ENCODE measurements at places on chromosomes 1 and 21. TPM values are rescaled to one million over a fixed set of nuclear protein-coding genes. Genes with fewer than 3 reads are reported as not detected.
A peak's percentile ranks its signal among the peaks of the same experiment; 100 is the strongest.

GRCh38 chr1:187928696-187929095, 1099.9 kb downstream of the PLA2G4A start:
- DNase-seq: no peak

GRCh38 chr1:203251466-203251865, 22.0 kb upstream of the CHIT1 start:
- DNase-seq: no peak

DNA sequence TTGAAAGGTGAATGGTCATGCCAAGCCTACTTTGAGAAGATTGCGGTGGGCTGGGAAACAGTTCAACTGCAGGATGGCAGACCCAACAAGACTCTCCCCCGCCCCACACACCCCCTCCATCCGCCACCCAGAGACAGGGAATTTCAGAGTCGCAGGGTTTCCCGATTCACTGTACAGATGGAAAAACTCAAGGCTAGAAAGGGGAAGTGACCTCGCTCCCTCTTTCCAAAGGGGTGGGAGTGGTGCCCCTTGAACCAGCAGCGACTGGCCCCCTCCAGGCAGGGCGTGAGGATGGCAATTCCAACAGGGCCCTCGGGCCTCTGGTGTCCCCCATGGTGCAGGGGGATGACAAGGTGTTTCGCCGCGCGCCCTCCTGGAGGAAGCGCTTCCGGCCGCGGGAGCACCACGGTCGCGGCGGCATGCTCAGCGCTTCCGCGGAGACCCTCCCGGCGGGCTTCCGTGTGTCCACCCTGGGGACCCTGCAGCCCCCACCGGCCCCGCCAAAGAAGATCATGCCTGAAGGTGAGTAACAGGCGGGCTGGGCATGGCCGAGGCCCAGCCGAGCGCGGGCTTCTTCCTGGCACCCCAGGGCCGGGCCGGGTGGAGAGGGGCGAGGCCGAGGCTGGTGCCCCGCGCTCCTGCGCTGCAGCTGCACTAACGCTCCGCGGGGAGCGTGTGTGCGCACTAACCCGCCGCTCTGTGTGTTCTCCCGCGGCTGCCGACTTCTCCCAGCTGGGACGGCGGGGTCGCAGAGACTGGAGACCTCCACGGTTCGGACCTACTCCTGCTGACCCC, 10.4 kb downstream of the MYOG start:
- DNase-seq: peak; percentile 28

DNA sequence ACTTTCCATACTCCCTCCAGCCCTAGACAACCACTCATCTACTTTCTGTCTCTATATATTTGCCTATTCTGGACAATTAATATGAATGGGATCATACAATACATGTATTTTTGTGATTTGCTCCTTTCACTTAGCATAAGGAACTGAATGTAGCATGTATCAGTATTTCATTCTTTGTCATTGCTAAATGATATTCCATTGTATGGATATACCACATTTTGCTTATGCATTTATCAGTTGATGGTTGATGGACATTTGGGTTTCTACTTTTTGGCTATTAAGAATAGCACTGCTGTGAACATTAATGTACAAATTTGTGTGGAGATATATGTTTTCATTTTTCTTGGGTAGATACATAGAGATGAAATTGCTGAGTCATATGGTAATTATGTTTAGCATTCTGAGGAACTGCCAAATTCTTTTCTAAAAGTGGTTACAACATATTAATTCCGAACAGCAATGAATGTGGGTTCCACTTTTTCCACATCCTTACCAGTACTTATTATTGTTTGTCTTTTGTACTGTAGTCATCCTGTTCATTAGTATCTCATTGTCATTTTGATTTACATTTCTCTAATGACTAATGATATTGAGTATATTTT, 121.0 kb downstream of the LRRC40 start:
- no peak for DNase-seq

- DNase-seq: no peak
Measured at GRCh38 chr1:42743317-42744147, 3.5 kb upstream of the CLDN19 start.

DNA sequence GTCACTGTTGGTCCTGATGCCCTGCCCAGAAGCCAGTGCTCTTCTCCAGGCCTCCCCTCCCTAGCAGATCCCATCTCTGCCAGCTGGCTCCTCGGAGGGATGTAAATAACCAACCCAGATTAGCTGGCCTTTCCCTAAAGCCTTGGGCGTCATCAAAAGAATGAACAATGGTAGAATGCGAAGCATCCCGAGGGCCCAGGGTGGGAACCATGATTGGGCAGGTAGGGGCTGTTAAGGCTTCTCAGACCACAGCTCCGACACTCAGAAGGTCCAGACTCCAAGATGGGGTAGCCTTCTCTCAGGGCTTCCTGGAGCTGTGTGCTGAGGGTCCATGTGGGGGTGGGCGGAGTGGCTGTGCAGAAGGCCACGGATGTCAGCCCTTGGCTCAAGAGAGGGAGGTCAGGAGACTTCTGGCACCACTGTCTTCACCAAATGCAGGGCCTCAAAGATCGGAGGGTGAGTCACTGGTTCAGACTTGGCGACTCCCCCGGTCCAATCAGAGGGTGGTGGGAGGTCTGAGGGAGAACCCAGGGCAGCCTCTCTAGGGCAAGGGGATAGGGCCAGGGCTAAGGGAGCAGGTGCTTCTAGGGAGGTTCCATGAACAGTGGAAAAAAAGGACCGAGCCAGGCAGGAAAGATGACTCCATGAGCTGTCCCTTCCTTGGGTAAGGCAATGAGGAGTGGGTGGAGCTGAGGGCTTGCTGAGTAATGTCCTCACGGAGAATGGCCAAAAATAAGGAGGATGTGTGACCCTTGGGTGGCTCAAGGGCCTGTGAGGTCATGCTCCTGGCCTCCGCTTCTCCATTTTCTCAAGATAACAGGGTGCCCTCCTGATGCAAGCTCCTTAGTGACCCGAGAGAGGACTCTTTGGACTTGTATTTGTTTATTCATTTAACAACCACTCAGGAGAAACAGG, 58.4 kb upstream of the EPS8L3 start:
- DNase-seq: no peak

DNA sequence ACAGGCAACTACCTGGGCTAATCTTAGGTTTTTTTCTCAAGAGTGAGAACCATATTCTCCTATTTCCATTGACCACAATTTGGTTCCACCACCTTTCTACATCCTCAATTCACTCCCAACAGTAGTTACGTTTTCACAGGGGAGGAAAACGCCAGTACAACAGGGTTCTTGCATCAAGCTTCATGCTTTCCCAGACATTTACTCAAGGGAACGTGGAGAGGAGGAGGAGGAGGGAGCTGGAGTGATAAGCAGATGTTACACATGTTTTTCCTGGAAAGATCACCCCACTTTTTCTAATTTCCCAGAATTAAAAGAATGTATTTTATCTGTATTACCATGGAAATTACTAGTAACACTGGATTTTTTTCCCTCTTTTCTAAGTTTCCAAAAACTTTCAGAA, 58.3 kb downstream of the RGS5 start:
- no peak for DNase-seq

GRCh38 chr1:200495901-200496300, 86.1 kb upstream of the ZNF281 start:
- no peak for DNase-seq

GRCh38 chr1:115219927-115220326, 118.1 kb downstream of the NGF start:
- no peak for DNase-seq

GRCh38 chr1:223243441-223244050, 100.5 kb upstream of the TLR5 start:
- DNase-seq: no peak

GRCh38 chr1:233673261-233673946, 59.5 kb downstream of the KCNK1 start:
- DNase-seq: no peak

GRCh38 chr1:56844545-56845136, 10.0 kb upstream of the C8A start:
- no peak for DNase-seq

GRCh38 chr1:20200966-20201365, 14.6 kb upstream of the PLA2G2C start:
- no peak for DNase-seq

GRCh38 chr21:42465008-42465802, 30.8 kb downstream of the RSPH1 start:
- no peak for DNase-seq

- no peak for DNase-seq
Measured at GRCh38 chr1:115282807-115283208, 55.2 kb downstream of the NGF start.

DNA sequence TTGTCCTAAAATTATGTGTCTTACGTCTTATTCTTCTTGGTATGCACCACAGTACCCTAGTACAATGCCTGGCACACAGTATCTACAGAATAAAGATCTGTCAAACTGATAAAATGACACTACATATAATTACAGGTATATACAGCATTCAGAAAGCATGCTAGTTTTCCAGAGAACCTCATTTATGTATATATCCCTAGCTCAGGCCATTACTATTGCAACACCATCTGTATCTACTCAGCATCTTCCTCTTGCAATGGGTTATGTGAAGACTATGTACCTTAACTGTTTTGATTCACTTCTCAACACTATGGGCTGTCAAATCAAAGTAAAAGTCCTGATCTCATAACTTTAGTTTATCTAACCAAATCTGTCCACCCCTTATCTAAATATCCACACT, 58.5 kb upstream of the GUCA2A start:
- DNase-seq: no peak

Gene SLC16A4
- 0.14 TPM for total RNA-seq

Gene GJA4
- total RNA-seq: not detected

Gene MCOLN2
- total RNA-seq: 43.5 TPM

Gene SRGAP2B
- total RNA-seq: 19.8 TPM

Data from activated CD4-positive, alpha-beta T cell treated with anti-CD3 and anti-CD28 coated beads for 36 hours (primary cell).